Myometrial cell (primary cell): ENCODE measurements at places on chromosomes 1 and 21. TPM values are rescaled to one million over a fixed set of nuclear protein-coding genes. Genes with fewer than 3 reads are reported as not detected.

Gene OR2T11
- not detected in 2 replicates for total RNA-seq

Gene DCDC2B
- not detected in 2 replicates for total RNA-seq

Gene APCS
- not detected in 2 replicates for total RNA-seq

Gene SOAT1
- 15.9 and 19.0 TPM in 2 replicates for total RNA-seq

Gene KANK4
- total RNA-seq, result not detected in 2 replicates

Gene GABRD
- total RNA-seq, result not detected in 2 replicates

Gene DNAJC6
- total RNA-seq, result not detected in 2 replicates

Gene CFAP74
- not detected in 2 replicates for total RNA-seq

Gene FMO3
- total RNA-seq, result under 0.01 TPM in 1 of 2 replicates, not detected in the other

Gene TDRD5
- not detected in 2 replicates for total RNA-seq

Gene LDLRAD1
- not detected in 2 replicates for total RNA-seq

Gene ANGPTL3
- total RNA-seq, result not detected in 2 replicates

Gene LCE1A
- total RNA-seq, result not detected in 2 replicates

Gene AMY1A
- total RNA-seq, result not detected in 2 replicates

Gene CRYAA
- total RNA-seq, result not detected in 2 replicates

Gene RNF2
- 11.0 and 14.7 TPM in 2 replicates for total RNA-seq

Gene PYCR2
- total RNA-seq, result 47.5 and 53.9 TPM in 2 replicates

Gene OR2G6
- total RNA-seq, result not detected in 2 replicates

Gene TRAF5
- 2.6 and 3.5 TPM in 2 replicates for total RNA-seq

Gene DEPDC1
- total RNA-seq, result 22.5 and 24.8 TPM in 2 replicates
